Brain (organoid and tissue), 16 donors: ENCODE measurements at places on chromosomes 6 and 20. TPM values are rescaled to one million over a fixed set of nuclear protein-coding genes. Genes with fewer than 3 reads are reported as not detected.

The ZNF831 gene
- polyA plus RNA-seq: 0.07 TPM

The C6orf141 gene
- polyA plus RNA-seq: not detected

The PEX3 gene
- 10.9 TPM for polyA plus RNA-seq

The NFS1 gene
- 44.4 TPM for polyA plus RNA-seq

The ULBP2 gene
- polyA plus RNA-seq: 0.73 TPM

The BEND6 gene
- 3.5 TPM for polyA plus RNA-seq

The SYCP2 gene
- polyA plus RNA-seq: 0.22 TPM

The CD83 gene
- 7.3 TPM for polyA plus RNA-seq
